ENCODE measurements at places on chromosomes 6 and 20.

- DNase-seq: no peak
These were observed 253.8 kb upstream of the STXBP5 start for GRCh38 chr6:146950351-146950835.

DNA sequence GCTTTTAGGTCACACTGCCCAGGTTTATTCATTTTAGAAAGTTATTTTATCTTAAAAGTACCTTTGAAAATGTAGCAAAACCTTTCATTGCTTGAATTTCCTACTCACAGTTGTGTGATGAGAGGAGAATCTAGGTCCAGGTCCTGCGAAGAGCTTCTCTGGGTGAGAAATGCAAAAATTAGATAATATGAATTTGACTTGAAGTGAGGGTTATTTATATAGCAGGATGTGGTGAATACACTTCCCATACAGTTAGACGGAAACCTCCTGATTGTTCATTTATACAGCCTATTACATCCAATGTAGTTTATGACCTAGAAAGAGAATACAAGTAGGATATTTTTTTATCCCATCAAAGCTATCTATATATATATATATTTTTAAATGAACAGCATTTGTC, 30.5 kb downstream of the CDKAL1 start:
- DNase-seq: no peak

DNA sequence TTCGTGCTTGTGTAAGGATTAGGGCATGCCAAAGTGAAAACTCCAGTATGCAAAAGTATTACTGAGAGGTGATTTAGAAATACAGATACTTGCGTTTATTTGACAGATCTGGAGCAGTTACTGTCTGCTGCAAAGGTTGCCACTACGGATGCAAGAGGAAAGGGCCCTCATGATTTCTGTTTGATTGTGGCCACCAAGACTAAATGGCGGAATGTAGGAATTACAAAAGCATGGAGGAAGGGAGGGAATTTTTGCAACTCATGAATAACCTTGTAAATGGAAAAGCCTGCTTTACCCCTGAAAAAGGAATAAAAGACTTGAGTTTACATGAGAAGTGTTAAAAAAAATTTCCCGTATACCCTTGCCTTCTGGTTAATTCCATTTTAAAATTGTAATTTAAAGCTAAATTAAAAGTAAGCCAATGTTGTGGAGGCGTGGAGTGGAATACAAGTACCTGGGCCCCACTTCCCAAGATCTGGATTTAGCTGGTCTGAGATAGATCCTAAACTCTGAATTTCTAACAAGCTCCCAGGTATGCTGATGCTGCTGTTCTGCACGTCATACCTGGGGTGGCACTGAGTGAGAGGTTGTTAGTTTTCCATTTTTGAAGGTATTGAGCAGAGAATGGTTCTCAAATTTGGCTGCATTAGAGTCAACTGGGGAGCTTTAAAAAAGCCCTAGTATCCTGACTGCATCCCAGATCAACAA, 56.6 kb upstream of the NKX2-2 start:
- no peak for DNase-seq

- DNase-seq: peak; percentile 69
These were observed 19.0 kb upstream of the BHLHE23 start for GRCh38 chr20:63025534-63026331.

DNA sequence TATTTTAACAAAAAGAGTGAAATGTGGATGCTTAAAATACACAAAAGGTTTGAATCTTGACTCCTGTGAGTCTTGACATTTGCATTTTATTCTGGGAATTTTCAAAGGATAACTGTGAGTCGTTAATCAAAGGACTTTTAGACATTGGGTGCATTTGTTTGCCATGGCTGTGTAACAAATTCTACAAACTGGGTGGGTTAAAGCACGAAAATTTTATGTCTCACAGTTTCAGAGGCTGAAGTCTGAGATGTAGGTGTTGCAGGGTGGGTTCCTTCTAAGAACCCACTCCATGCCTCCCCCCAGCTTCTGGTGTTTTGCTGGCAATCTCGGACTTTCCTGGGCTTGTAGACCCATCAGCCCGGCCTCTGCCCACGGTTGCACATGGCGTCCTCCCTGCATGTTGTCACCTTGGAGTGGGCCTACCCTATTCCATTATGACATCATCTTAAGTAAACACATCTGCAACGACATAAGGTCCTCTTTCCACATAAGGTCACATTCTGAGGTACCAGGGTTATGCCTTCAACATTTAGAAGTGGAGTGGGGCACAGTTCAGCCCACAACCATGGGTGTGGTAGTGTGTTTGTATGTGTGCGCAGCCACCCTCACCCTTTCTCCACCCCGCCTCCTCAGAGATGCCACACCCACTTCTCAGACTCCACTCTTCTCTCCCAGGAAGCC, 113.1 kb downstream of the FOXA2 start:
- no peak for DNase-seq

DNA sequence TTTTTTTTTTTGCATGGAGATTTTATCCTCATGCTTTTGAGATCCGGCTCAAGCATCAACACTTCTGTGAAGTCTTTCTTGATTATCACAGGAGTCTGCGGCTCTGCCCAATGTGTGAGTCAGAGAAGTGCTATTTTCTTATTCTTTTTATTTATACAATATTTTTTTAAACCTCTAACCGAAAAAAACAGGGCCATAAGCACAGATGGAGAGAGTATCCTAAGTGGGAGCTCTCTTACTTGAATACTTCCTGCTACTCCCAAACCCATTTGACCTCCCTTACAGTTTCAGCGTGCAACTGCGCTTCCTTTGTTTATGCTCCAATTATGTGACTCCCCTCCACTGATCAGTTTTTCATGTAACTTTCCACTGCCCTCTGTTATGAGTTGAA, 8.7 kb upstream of the ATXN1 start:
- DNase-seq: no peak

GRCh38 chr20:19889011-19889953, 127.9 kb upstream of the NAA20 start:
- DNase-seq: peak; percentile 38

DNA sequence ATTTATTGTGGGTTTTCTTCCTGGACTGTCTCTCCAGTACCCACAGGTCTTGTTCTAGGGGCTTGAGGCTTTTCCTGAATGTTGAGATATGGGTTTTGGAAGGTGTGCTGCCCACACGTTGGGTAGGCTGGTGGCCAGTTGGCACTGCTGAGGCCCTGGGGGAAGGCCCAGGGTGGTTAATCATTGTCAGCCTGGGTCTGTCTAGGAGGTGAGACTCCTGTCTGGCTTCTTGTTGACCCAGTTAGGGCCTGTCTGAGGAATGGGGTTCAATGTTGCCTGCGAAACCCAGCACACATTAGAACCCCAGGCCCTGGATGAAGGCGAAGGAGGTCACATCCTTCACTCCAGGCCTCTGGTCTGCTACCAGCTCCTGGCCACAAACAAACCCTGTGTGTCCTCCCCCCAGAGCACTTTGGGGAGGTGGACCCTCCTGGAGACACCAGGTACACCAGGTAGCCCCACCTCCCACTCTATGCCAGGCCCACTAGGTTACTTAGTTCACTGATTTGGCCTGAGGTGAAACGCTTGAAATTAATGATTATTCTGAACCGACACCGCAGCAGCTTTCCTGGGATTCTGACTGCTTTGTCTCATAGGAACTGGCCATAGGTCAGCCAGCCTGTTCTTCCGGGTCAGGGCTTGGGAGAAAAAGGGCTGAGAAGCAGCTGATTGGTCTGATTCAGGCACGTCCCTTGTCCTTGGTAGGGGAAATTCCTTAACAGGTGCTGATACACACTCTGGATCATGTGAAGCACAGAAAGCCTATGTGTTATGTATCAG, 15.2 kb downstream of the DNMT3B start:
- no peak for DNase-seq

- no peak for DNase-seq
These were observed 53.4 kb upstream of the TBXT start for GRCh38 chr6:166221040-166221439.

- no peak for DNase-seq
These were observed 48.0 kb upstream of the FOXQ1 start for GRCh38 chr6:1263850-1264377.

DNA sequence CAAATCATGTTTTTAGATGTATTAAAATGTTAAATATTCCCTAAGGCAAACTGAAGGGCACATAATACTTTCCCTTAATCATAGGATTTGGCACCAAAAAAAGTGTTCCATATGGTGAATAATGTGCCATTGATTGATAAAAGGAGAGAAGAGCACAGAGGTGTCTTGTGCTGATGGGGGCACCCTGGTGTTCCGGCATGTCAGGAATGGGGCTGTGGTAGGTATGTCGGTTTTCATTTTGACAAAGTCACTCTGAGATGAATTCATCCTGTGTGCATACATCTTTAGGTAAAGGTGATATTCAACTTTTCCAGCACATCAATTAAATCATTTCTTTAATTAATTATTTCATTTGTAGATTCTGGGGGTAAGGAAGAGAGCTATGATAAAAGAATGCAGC, 36.8 kb downstream of the CENPW start:
- DNase-seq: no peak

GRCh38 chr6:107786709-107787588, 37.2 kb downstream of the SCML4 start:
- DNase-seq: no peak

DNA sequence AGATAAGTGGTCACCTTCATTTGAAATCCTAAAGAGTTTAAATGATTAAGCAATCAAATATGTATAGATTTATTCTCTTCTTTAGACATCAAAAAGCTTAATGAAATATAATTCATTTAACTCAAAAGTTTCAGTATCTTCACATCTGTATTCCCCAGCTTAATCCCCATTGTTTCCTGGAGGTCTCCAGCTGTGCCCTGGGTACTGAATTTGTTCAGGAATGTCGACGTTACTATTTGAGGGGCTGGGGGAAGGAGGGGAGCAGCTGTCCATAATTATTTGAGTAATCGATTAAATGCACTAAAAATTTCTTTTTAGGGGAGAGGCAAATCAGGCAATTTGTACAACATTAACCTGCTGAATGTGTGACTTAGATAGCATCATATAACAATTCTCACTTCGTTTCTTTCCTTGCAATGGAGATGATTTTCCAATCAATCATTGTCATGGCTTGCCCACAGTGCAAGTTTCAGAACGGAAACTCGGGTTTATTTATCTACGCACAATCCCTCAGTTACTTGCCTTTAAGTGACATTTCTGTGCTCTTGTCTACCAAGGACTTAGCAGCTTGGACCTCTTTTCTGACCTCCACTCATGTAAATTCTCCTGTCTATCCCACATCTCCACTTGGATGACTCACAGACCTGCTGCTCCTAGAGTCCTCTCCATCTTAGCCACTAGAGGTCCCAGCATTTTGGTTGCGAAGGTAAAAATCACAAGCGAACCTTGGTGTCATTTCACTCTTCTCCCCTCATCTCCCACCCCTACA, 3.9 kb downstream of the DOK5 start:
- no peak for DNase-seq

- no peak for DNase-seq
These were observed 20.7 kb downstream of the RIPK1 start for GRCh38 chr6:3088968-3089367.

GRCh38 chr6:121925534-121926255, 473.8 kb upstream of the HSF2 start:
- DNase-seq: no peak

- DNase-seq: no peak
These were observed 215.0 kb downstream of the ARID1B start for GRCh38 chr6:156992020-156992804.

GRCh38 chr6:36958775-36959554, 4.4 kb downstream of the PI16 start:
- no peak for DNase-seq

GRCh38 chr6:150890346-150890745, 24.8 kb downstream of the MTHFD1L start:
- no peak for DNase-seq

GRCh38 chr6:110674096-110674495, 141.2 kb downstream of the CDK19 start:
- no peak for DNase-seq

GRCh38 chr20:11700831-11701230, 216.9 kb upstream of the BTBD3 start:
- no peak for DNase-seq

DNA sequence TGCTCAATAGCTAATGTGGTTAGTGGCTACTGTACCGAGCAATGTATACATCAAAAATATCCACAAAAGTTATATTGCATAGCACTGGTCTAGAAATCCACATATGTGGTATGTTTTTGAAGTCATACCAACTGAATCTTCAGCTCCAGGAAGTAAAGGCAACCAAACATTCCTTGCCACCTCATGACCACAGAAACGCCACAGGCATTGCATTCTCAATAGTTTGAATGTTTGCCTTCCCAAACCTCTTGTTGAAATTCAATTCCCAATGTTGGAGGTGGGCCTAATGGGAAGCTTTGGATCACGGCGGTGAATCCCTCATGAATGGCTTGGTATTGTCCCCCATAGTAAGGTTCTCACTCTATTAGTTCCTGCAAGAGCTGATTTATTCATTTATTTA, 18.2 kb upstream of the ZNF391 start:
- no peak for DNase-seq

DNA sequence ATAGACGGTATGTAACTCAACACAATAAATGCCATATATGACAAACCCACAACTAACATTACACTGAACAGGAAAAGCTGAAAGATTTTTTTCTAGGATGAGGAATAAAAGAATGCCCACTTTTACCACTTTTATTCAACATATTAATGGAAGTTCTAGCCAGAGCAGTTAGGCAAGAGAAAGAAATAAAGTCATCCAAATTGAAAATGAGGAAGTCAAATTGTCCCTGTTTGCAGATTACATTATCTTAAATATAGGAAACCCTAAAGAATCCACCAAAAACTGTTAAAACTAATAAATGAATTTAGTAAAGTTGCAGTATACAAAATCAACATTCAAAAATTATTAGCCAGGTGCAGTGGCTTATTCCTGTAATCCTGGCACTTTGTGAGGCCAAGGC, 24.6 kb upstream of the ADGB start:
- DNase-seq: no peak

GRCh38 chr20:50346374-50347283, 156.0 kb downstream of the CEBPB start:
- DNase-seq: peak; percentile 55

- no peak for DNase-seq
These were observed 34.2 kb downstream of the KATNA1 start for GRCh38 chr6:149614337-149614736.

DNA sequence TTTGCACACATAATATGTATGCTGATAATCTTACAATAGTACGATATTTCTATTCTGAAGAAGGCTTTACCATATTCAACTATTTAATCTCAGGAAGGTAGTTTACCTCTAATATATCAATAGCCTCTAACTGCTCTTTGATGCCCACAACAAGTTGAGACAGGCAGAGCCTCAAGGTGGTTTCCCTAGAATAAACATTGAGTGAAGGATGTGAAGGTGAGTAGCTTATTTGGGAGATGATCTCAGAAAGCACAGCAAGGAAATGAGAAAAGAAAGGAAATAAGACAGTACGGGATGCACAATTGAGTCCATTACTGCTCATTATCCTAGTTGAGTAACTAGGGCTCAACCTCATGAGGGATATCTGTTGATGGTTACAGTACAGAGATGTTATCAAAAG, 638.4 kb downstream of the MAFB start:
- DNase-seq: no peak

GRCh38 chr6:41075651-41076626, 3.2 kb downstream of the NFYA start:
- DNase-seq: no peak

DNA sequence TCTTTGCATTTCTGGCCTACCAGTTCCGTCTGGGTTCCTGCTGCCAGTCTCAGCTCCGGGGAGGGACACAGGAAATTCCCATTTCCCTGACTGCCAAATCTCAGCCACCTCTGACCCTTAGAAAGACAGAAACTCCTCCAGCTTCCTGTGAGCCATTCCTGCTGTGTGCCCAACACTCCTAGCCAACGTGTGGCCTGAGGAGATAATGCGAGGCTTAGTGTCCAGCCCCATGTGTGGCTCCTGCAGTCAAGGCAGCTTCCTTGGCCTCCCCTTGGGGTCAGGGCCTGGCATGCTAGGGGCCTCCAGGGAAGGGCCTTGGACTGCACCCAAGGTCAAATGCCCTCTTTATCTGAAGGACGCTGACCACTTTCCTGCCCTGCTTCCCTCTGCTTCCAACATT, 45.1 kb downstream of the MAFB start:
- DNase-seq: no peak

Measured in RWPE1 (cell line).